ENCODE measurements at places on chromosomes 3 and 15. TPM values are rescaled to one million over a fixed set of nuclear protein-coding genes. Genes with fewer than 3 reads are reported as not detected.

Gene C3orf20
- not detected for total RNA-seq

GRCh38 chr3:129579991-129580390 is 26.5 kb downstream of the PLXND1 start:
- no peaks in the 10 kb centered on the region for H3K27me3 ChIP-seq
- no peak overlapping the region for H3K27ac ChIP-seq
- no peak overlapping the region for H3K4me3 ChIP-seq

- H3K4me3 ChIP-seq: no peak overlapping the region
- no peaks in the 10 kb centered on the region for H3K27me3 ChIP-seq
- DNase-seq: no peak
- H3K36me3 ChIP-seq: no peaks in the 10 kb centered on the region
- no peak overlapping the region for H3K27ac ChIP-seq
- peaks cover 5% of the 10 kb centered on the region for H3K4me1 ChIP-seq
These were observed 133.6 kb upstream of the RASGRP1 start for GRCh38 chr15:38698254-38698653.

- DNase-seq: no peak
- no peaks in the 10 kb centered on the region for H3K36me3 ChIP-seq
- H3K4me3 ChIP-seq: no peak overlapping the region
- H3K27ac ChIP-seq: peak overlapping the region; percentile 54
- peaks cover 57% of the 10 kb centered on the region for H3K4me1 ChIP-seq
These were observed 45.5 kb downstream of the RFTN1 start for GRCh38 chr3:16468002-16468335.

DNA sequence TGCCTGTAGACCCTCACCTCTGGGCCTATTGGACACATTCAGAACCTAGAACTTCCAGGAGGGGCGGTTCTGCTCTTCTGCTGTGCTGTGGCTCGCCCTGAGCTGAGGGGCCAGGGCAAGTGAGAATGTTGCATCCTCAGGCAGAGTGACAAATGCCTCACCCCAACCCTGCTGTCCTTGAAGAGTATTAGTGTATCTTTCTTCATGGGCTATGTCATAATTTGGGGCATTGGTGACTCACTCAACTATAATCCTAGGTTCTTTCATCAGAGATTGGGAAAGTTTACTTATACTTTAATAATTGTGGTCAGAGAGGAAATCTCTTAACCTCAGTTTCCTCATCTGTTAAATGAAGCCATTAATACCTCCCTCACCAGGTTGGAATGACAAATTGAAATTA is 143.8 kb downstream of the SV2B start:
- H3K36me3 ChIP-seq: no peaks in the 10 kb centered on the region
- H3K27me3 ChIP-seq: no peaks in the 10 kb centered on the region
- H3K4me1 ChIP-seq: no peaks in the 10 kb centered on the region
- no peak overlapping the region for H3K27ac ChIP-seq
- no peak overlapping the region for H3K4me3 ChIP-seq
